Foreskin fibroblast (primary cell): ENCODE measurements at places on chromosomes 16 and 17.
A peak's percentile ranks its signal among the peaks of the same experiment; 100 is the strongest.

GRCh38 chr17:35161281-35161761 lies 13.7 kb downstream of the UNC45B start:
- DNase-seq: no peak

GRCh38 chr16:87924811-87925670 lies 11.3 kb downstream of the CA5A start:
- no peak for DNase-seq

GRCh38 chr17:81033535-81034167 lies 1.3 kb upstream of the BAIAP2 start:
- DNase-seq: no peak

- no peak for DNase-seq
These were observed 91.0 kb downstream of the RTN4RL1 start for GRCh38 chr17:1933875-1934715.

DNA sequence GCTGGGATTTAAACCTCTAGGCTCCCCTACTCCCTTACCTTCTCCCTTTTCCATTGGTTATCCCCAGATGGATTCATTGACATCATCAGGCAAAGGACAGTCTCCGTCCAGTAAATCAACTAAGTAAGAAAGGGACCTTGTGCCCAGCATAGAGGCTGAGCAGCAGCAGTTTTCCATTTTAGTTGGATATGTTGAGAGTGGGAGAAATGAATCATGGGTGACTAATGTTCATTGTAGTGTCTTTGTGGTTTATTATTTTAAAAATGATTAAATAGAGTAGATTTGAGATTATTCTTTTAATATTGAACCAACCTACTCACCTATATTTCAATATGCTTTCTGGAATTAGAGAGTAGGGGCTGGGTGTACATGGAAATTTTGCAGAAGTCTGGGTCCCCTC lies 99.4 kb upstream of the CACNG3 start:
- peak; percentile 1 for DNase-seq
